CD4-positive, alpha-beta T cell treated with Interleukin-1 beta for 1 hour (primary cell): ENCODE measurements at places on chromosomes 4 and X.
A peak's percentile ranks its signal among the peaks of the same experiment; 100 is the strongest.

GRCh38 chr4:115090483-115091075, 22.8 kb downstream of the NDST4 start:
- DNase-seq, result no peak

- DNase-seq, result no peak
These were observed 252.6 kb downstream of the BANK1 start for GRCh38 chr4:102042871-102043802.

- no peak for DNase-seq
These were observed 74.2 kb downstream of the BEND4 start for GRCh38 chr4:42078184-42078801.

DNA sequence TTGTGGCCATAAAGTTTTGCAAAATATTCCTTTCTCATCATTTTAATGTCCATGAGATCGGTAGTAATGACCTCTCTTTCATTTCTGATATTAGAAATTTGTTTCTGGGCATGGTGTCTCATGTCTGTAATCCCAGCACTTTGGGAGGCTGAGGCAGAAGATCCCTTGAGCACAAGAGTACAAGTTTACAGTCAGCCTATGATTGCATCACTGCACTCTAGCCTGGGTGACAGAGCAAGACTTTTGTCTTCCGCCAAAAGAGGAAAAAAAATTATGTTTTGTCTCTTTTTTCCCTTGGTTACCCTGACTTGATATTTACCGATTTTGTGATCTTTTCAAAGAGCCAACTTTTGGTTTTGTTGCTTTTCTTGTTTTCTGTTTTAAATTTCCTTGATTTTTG, 10.8 kb upstream of the NKAP start:
- DNase-seq, result no peak

- no peak for DNase-seq
These were observed 10.0 kb upstream of the ADD1 start for GRCh38 chr4:2833671-2834000.

DNA sequence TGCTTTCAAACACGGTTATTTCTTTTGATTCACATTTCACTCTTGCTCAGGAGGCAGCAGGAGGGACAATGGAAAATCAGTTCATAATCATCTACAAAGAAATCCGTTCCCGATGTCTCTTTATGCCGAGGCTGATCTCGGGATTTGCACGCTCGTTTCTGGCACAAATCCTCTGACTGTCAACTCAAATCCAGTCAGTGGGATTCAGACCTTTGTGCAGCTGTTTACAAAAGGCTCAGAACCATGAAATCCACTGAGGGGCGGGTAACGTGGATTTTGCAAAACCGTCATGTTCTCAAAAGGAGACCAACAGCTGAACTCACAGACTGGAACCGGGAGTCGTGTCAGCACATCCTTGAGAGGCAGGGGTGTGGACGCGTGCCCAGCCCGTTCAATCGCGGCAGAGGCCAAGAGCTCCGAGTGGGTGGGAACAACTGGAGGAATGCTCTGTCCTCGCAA, 46.4 kb downstream of the ACOX3 start:
- DNase-seq, result no peak

DNA sequence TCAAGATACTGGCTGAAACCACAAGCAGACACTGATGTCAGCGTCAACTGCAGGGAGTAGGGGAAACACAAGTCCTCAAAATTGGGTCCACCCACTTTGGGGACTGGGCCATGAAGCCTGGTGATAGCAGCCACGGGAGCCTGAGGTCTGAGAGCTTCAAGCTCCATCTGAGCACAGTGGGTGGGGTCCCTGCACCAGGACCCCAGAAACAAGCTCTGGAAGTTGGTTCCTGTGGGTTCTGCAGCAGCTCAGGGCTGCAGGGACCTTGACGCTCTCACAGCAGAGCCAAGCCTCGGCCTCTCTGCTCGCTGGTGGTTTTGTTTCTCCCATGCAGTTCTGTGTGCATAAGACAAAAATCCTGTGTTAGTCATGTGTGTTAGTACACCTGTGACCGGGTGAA, 54.5 kb downstream of the CPLX1 start:
- DNase-seq, result no peak

DNA sequence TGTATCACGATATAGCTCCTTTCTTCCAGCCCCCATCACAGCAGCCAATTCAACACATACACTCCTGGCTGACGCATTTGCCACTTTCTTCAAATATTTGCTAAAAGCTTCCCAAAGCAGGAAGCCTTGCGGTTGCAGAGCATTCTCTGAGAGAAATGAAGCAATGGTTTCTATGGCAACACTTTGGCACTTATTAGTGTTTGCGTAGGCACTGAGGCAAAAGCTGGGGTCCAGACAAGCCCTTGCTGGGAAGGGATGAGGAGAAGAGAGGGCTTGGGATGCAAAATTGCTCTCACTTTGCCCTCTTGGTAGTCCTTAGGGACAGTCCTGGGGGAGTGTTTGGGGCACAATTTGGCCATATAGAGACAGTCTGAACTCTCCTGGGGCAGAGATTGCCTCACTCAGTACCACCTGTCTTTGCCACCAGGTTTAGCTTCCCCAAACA, 55.0 kb upstream of the PAK3 start:
- DNase-seq, result peak; percentile 29

DNA sequence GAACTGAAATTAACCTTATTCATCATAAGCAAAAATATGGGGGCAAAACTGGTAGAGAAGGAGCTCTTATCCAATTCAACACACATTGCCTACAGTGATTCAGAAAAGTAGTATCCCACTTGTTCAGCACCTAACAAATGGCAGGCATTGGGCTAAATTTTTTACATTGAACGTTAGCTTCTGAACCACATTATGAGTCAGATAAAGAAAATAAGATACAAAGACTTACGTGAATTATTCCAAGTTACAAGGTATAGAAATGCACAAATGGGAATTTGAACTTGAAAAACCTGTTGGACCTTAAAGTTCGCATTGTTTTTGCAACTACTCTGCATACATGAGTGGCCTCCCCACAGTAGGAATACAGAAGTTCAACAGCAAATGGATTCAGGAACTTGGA, 210.6 kb downstream of the LDB2 start:
- no peak for DNase-seq

DNA sequence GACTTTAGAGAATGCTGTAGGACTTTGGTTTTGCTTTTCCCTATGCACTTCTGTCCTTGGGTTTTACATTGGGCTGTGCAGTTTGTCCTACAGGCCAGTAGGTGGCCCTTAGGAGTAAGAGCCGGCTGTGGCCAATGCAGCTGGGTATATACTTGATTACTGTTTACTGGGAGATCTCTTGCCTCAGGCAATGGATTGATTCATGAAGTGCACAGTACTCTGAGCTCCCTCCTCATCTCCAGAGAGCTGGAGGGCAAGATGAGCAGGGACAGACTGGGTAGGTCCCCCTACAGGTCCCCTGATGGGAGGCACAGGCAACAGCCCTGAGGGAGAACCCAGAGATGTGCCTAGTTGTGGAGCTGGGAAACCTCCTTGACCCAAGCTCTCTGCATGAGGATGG, 103.8 kb upstream of the QRFPR start:
- peak; percentile 11 for DNase-seq

DNA sequence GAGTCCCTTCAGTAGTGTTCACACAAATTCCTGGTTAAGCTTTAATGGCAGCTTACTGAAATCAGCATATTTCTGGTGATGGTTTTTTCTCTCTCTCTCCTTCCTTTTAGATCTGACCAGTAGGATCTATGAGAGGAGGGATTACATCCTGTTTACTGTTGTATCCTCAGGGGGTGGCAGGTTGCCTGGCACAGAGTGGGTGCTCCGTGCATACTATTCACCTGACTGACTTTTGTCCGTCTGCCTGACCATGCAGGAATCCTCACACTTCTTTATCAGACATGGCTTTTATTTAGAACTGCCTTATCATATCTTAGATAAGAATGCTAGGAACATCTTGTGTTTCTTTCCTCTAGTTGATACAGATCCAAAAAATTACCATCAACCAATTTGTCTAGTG, 29.6 kb downstream of the MCUB start:
- no peak for DNase-seq

- DNase-seq, result no peak
These were observed 390.7 kb upstream of the GALNT7 start for GRCh38 chr4:172777729-172778431.

DNA sequence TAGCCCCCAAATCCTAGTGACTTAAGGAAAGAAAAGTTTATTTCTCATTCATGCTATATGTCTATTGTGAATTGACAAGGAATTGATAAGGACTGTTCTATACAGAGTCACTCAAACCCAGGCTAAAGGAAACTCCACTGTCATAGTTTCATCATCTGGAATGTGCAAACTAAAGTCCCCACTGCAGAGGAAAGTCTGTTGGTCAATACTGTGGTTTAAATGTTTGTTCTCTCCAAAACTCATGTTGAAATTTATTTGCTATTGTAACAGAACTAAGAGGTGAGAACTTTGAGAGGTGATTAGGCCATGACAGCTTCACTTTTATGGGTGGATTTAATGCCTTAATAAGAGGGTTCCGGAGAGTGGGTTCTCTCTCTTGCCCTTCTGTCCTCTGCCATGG, 149.6 kb downstream of the COX18 start:
- DNase-seq, result no peak

GRCh38 chr4:105130945-105131344, 15.7 kb upstream of the TET2 start:
- no peak for DNase-seq

- no peak for DNase-seq
These were observed 26.1 kb upstream of the IGFBP7 start for GRCh38 chr4:57136281-57136680.

GRCh38 chr4:40373636-40374035, 38.5 kb downstream of the CHRNA9 start:
- DNase-seq, result no peak

DNA sequence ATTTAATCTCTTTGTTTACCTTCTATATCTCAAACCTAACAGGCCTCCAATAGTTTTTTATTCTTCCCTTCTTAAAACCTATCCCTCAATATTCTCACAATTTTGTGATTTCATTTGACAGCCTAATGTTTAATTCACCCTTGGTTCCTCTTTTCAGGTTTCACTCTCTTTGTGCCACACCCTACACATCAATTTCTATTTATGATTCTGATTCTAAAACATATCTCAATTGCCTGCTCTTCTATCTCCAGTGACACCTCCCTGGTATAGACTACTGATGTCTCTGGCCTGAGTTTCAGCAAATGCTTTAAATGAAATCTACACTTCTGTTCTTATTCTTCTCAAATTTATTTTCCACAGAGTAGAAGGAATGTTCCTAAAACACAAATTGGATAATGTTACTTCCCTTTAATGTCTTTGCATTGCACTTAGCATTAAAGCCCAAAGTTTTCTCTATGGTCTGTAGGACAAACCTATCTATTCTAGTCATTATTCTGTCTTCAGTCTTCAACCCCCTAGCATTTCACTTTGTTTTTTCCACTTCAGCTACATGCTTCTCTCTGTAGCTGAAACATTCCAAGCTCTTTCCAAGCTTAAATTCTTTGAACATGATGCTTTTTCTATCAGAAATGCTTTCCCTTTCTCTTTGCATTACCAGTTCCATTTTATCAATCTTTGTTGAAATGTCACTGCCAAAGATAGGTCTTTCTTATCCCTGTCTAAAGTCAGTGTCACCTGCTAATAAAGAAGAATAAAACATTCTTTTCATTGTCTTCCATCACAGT, 622.0 kb downstream of the CENPC start:
- no peak for DNase-seq

DNA sequence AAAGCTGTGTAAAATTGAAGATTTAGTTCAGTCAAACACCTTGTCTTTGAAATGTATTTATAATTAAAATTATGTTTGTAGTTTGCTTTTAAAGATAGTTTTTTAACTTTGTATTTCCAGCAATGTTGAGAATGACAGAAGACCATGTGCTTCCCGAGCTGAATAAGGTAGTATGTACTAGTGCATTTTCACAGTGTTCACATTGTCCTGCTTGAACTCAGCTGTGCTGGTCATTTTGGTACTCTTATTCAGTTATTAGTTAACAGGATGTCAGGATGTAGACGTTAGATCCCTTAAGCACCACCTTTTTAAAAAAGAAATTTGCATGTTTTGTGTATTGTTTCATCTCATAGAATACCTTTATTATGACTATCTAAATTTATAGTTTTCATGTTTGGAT, 28.4 kb downstream of the ANAPC4 start:
- no peak for DNase-seq

DNA sequence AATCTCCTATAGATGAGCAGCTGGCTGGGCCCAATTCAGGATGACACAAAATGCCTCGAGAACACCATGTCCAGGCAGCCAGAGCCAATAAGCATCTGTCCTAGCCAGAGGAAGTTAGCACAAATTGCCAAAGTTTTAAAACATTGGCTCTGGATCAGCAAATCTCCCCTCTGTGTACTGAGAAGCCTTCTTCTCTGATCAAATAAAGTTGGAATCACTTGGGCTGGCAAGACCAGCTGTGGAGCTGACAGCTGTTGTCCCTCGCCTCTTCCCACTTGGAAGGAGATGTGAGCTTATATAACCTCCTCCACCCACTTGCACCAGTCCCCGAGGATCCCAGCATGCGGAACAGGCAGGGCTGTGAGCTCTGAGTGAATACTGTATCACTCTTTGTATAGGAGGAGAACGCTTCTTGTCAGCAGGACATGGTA, 183.9 kb downstream of the OPHN1 start:
- DNase-seq, result no peak

DNA sequence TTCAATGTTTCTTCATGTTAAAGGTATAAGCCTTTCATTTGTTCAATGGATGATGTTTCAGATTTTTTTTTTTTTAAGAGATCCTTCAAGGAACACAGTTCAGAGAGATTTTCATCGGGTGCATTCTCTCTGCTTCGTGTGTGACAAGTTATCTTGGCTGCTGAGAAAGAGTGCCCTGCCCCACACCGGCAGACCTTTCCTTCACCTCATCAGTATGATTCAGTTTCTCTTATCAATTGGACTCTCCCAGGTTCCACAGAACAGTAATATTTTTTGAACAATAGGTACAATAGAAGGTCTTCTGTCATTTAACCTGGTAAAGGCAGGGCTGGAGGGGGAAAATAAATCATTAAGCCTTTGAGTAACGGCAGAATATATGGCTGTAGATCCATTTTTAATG, 75.8 kb downstream of the NPNT start:
- no peak for DNase-seq

DNA sequence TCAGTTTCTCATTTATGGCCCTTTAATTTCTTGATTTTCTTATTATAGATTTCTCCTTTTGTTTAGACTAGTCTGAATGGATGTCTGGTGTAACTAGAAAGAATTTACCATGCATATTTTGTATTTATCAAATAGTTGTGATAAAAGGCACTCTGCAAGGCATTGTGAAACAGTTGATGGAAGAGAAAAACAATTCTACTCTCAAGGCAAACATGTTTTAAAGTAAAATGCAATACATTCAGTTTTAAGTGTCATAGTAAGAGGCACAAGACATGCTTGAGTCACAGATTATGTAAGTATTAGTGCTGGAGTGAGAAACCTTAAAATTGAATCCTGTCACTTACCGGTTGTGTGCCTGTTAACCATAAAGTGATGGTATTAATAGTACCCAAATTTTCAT, 283.3 kb upstream of the DKK2 start:
- DNase-seq, result no peak

GRCh38 chrX:151985955-151986354, 11.5 kb upstream of the GABRE start:
- no peak for DNase-seq

DNA sequence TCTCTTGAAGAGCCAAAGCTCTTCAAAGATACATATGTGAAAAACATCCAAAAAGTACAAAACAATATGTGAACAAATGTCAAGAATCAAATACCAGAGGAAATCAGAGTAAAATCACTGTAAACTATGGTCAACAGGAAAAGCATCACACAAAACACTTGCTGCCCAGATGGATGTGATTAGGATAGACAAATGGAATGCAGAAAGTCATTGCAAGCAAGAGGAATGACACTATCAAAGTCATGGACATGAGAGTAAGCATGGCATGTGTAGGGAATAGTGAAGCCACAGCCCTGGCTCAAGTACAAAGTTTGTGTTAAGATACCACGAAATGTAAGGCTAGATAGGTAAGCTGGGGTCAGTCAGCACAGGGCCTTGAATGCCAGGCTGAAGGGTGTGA, 37.7 kb downstream of the CLDN2 start:
- DNase-seq, result no peak
